ENCODE measurements at places on chromosomes 3 and 15.

DNA sequence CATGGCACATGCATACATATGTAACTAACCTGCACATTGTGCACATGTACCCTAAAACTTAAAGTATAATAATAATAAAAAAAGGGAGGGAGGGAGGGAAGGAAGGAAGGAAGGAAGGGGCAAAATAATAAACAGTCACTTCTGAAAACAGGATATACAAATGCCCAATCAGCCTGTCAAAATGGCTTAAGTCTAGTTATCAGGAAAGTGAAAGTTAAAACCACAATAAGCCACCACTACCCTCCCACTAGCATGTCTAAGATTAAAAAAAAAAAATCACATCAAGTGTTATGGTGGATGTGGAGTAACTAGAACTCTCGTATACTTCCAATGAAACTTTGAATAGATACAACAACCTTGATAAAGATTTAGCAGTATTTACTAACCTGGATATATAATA lies 145.6 kb upstream of the GMNC start:
- no peak for DNase-seq

GRCh38 chr3:39376959-39377634 lies 6.1 kb upstream of the SLC25A38 start:
- DNase-seq, result no peak

DNA sequence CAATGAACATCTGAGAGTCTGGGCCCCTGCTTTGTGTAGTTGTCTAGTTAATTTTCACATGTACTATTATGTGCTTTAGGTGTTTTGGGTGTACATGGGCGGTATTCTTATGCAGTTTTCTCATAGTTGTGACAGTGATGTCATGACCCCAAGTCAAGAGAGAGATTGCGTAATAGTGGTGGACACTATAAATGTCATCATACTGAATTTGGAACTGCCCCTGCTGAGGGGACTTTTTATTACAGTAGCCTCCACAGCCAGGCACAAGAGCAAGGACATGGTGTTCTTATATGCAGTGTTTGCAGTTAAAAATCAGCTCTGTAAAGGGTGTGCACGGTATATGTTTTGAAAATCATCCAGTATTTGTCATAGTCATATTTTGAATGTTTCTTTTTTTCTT lies 29.5 kb downstream of the ABHD2 start:
- no peak for DNase-seq

- DNase-seq, result no peak
Observed at GRCh38 chr3:27675287-27675686, 46.8 kb downstream of the EOMES start.

- DNase-seq, result no peak
Observed at GRCh38 chr3:129793319-129793718, 100.2 kb downstream of the TMCC1 start.

GRCh38 chr15:76217029-76217881 lies 94.0 kb downstream of the ETFA start:
- DNase-seq, result no peak

- no peak for DNase-seq
Observed at GRCh38 chr3:111621535-111621934, 26.4 kb upstream of the ZBED2 start.
